Chondrocyte (in vitro differentiated cells): ENCODE measurements at places on chromosomes 5 and 9.

- DNase-seq: no peak
Observed at GRCh38 chr5:53423724-53424123, 56.7 kb upstream of the FST start.

GRCh38 chr5:173671121-173671949, 54.9 kb upstream of the BOD1 start:
- DNase-seq: no peak

DNA sequence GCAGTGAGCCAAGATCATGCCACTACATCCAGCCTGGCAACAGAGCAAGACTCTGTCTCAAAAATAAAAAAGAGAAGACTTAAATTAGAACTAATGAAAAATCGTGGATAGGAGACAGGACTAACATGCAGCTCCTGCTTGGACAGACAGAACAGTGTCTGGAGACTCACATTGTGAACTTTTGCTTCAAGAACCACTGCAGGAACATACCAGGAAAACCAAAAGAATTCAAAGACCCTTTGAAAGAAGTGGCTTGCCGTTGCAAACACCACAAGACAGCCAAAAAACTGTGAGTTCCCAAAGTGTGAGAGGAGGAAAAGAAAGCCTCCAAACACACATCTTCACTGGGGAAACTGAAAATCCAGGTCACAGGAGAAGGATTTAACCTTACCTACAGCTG, 48.8 kb upstream of the SNAPC3 start:
- no peak for DNase-seq

GRCh38 chr9:79014929-79015699, 556.7 kb upstream of the TLE4 start:
- no peak for DNase-seq

GRCh38 chr9:135810806-135811575, 96.4 kb downstream of the CAMSAP1 start:
- DNase-seq: no peak

DNA sequence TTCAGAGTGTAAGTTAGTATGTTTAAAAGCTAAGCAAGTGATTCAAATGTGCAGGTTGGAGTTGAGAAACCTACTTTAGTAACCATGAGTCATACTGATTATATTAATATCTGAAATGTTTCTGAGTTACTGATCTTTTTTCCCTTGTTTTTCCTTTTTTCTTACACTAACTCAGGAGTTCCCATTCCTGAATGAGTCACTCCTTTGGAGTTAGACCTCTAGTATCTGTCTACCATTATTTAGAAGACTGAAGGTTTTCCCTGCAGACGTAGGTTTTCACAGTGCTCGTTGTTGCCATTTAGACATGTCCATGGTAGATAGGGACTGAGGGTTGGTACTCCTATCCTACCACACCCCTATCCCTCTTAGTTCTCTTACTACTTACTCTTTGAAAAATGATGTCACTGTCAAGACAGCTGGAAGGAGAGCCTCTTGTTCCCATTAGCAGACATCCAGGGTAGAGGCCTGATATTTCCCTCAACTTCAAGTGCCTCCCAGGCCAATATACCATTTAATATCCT, 20.2 kb downstream of the OCLN start:
- DNase-seq: no peak

- no peak for DNase-seq
Observed at GRCh38 chr5:159971038-159971437, 37.9 kb upstream of the TTC1 start.

- DNase-seq: no peak
Observed at GRCh38 chr5:61820836-61821235, 485.2 kb upstream of the KIF2A start.

GRCh38 chr5:160976181-160976580, 124.2 kb upstream of the ATP10B start:
- no peak for DNase-seq

- DNase-seq: no peak
Observed at GRCh38 chr5:132411304-132412013, 41.9 kb downstream of the SLC22A5 start.

DNA sequence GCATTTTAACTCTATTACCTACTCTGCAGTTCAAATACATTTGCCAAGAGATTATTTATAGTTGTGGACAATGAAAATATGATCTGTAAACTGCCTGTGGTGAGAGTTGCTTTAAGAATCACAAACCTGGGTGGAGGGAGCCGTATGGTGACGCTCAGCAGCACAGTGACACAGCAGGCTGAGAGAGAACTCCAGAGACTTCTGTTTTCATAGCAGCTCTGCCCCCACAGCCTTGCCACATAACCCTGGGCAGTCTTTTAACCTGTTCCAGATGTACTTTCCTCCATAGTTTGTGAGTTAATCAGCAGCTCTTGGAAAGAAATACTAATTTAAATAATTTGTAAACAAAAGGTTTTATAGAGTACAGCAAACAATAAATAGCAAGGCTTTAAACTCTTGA, 450.5 kb downstream of the ELAVL2 start:
- no peak for DNase-seq

GRCh38 chr9:18260521-18260920, 213.4 kb upstream of the ADAMTSL1 start:
- no peak for DNase-seq

GRCh38 chr5:8446179-8446578, 577.2 kb downstream of the MTRR start:
- no peak for DNase-seq

- no peak for DNase-seq
Observed at GRCh38 chr5:147167529-147167928, 67.3 kb upstream of the STK32A start.

GRCh38 chr5:179974246-179974945, 66.7 kb upstream of the TBC1D9B start:
- DNase-seq: no peak

GRCh38 chr5:129460936-129461710, 1.0 kb downstream of the ADAMTS19 start:
- DNase-seq: no peak

DNA sequence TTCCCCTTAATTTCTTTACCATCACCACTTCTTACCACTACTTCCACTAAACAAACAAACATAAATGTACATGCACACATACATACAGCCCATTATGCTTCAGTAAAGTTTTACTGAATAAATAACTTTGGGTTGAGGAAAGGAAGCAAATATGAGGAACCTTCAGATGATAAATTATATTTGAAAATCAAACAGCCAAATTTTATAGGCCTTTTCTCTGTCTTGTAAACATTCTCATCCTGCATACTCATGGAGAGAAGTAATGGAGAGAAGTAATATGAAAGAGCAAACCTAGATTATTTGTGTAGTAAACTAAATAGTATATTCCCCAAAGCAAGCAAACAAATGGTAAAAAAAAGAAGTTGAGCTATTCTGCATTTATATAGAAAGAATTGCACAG, 658.3 kb upstream of the RORB start:
- no peak for DNase-seq

- DNase-seq: no peak
Observed at GRCh38 chr9:4657426-4658159, 4.5 kb upstream of the PLPP6 start.

DNA sequence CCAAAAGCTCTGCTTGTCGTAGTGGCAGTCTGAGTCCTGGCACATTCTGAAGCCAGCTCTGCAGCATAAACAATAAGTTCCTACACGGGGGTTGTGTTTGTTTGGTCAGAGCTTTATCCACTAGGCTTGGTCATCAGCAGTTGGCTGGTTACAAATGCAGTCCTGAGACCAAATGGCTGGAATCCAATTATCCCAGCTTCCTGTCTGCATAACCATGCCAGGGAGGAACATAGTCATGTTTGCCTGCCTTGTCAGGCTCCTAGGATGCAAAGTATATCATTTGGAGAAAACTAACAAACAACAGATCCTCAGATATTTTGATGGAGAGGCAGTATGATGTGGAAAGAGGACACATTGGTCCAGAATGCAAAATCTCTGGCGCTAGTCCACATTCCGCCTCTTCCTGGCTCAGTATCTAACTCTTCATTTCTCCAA, 85.8 kb downstream of the FBXO38 start:
- DNase-seq: no peak

- DNase-seq: no peak
Observed at GRCh38 chr5:134949316-134949715, 18.4 kb upstream of the CATSPER3 start.

- DNase-seq: no peak
Observed at GRCh38 chr9:27602954-27603353, 29.7 kb upstream of the C9orf72 start.

- DNase-seq: no peak
Observed at GRCh38 chr5:949275-949543, 56.5 kb downstream of the TRIP13 start.

- DNase-seq: peak; percentile 74
Observed at GRCh38 chr5:157801-158200, 33.5 kb upstream of the LRRC14B start.

DNA sequence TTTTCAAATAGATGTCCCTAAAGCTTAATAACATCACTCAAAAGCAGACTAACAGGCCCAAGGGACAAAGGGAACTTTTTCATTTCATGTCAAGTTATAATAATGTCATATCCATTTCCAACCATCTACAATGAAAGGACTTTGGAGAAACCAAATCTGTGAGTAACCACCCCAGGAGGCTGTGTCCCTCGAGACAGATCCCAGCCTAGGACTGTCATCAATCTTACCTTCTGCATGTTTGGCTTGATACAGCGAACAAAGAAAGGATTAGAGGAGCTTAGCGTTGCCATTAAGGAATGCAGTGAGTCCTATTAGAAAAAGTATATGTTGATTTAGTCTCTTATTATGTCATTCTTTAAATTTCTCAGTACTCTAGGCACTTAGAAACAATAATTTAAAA, 137.8 kb upstream of the RETREG1 start:
- no peak for DNase-seq

DNA sequence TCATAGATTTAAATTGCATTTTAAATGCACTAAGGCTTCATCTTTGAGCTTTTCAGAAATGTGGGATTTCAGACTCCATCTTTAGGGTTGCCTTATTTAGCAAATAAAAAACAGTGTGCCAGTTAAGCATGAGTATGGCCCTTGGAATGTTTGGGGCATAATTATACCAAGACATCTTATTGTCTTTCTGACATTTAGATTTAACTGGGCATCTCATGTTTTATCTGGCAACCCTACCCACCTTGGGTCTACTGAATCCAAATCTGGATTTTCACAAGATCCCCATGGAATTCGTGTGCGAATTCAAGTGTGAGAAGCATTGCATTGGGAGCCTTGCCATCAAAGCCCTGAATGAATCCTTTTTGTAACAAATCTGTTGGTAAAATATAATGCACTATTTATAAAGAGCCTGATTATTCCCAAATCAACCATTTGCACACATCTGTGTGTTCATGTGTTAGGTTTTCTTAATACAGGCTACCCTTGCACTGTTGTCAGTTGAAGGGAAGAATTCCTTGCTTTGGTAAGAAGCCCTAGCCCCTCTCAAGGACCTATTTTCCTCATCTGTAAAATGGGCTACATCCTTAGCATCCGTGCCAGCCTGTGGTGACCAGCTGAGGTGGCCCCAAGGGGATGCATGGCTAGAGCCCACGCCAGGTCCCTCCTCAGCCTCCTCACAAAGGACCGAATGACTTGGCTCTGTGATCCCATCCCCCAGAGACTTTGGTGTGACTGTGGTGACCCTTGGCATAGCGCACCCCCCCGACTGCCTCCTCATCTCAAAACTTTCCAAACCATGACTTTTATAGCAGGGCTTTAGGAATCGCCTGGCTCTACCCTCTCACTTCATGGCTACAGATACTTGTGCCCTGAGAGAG, 8.1 kb downstream of the GSN start:
- no peak for DNase-seq

DNA sequence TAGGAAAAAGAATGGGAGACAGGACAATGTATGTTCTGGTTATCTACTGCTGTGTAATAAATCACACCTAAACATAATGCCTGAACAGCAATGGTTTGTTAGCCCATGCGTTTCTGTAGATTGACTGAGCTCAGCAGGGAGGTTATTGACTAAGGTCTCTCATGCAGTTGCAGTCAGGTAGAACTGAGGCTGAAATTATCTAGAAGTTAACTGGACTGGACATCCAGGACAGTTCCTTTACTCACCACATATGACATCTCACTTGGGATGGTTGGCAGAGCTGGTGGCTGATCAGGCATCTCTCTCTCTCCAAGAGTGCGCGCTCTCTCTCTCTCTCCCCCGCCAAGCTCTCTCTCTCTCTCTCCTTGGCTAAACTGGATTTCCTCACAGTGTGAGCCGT, 8.9 kb upstream of the FOXB2 start:
- no peak for DNase-seq

DNA sequence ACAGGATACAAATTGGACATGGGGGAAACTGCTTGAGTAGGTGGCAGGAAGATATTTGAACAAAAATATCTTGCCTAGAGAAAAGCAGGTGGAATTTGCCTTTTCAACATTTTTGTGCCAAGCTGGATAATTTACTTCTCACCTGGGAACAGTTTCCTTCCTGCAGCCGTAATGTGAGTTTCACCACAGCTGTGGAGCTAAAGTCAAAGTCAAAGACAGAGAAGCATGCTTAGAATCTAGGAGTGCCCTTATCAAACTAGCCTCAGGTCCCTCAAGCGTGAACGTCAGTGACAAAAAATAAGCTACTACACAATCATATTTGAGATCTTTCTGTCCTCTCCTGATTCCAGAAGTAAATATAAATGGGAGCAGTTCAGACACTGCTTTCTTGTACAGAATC, 588.9 kb downstream of the MAT2B start:
- DNase-seq: no peak

- peak; percentile 33 for DNase-seq
Observed at GRCh38 chr5:178284996-178285395, 52.4 kb upstream of the PHYKPL start.

DNA sequence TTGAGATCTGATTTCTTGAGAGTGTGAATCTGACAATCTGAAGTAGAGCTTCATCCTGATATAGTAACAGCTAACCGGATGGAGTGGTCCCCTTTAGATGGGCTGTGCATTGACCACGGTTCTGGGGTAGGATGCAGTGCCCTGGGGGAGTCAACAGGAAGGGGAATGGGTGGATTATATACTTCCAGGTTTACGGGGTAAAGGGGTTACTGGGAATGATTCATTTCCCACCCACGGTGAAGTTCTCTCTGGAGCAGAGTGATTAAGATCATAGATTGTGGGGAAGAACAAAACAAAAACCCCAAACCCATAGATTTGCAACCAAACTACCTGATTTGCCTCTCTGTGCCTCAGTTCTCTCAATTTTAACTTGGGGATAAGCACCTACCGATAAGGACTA, 1.5 kb upstream of the B4GALT7 start:
- DNase-seq: no peak
